CD4-positive, alpha-beta T cell treated with Interleukin-4 for 4 hours (primary cell): ENCODE measurements at places on chromosomes 6 and 20.

DNA sequence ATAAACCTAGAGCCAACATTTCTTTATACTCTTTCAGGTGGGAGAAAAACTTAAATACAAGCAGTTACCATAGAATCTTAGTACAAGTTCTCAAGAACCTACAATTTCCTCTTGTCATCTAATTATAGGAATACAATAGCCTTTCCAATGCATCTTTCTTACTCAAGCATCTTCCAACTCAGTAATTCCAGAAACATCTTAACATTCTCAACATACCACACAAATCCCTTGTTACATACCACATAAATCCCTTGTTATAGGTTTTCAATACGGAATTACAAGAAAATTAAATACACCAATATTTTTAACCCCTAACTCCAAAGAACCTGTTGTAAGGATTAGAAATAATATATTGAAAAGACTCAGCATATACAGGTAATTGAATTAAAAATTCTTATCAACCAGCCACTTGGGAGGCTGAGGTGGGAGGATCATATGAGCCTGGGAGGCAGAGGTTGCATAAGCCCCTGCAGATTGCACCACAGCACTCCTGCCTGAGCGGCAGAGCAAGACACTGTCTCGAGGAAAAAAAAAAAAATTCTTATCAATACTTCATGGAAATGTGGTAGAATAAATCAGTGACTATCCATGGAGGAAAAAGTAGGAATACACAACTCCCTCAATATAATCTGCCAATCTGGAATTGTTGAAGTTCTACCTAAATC is 127.5 kb upstream of the CCDC28A start:
- DNase-seq: no peak

GRCh38 chr6:23339268-23339667 is 769.9 kb downstream of the HDGFL1 start:
- DNase-seq: no peak

DNA sequence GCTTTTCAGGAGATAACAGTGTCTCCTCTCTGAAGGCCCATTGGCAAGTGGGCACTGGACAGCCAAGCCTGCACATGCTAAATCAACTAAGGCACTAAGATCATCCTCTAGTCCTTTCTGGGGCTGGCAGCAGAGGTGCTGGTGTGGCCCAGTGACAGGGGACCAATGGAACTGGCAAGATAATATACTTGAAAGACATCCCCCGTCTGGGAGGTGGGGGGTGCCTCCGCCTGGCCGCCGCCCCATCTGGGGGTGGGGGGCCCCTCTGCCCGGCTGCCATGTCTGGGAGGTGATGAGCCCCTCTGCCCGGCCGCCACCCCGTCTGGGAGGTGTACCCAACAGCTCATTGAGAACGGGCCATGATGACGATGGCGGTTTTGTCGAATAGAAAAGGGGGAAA is 223.3 kb downstream of the UNC5CL start:
- DNase-seq: no peak

- DNase-seq: no peak
Observed at GRCh38 chr6:81909162-81909561, 156.7 kb upstream of the TENT5A start.

DNA sequence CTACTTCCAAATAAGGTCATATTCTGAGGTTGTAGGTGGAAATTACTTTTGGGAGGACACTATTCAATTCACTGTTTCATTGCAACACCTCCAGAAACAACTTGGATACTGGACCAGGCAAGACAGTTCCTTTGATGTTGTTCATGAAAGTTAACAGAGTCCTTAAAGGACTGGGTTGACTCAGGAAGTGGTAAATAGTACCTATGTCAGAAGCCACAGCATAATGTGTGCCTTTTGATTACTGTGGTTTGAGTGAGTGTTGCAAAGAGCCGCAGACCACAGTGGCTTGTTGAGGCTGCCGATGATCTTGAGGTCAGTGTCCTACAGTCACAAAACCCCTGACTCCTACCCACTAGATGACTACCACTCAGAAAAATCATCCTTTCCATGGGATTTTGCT is 10.9 kb downstream of the IL20RA start:
- peak; percentile 68 for DNase-seq

DNA sequence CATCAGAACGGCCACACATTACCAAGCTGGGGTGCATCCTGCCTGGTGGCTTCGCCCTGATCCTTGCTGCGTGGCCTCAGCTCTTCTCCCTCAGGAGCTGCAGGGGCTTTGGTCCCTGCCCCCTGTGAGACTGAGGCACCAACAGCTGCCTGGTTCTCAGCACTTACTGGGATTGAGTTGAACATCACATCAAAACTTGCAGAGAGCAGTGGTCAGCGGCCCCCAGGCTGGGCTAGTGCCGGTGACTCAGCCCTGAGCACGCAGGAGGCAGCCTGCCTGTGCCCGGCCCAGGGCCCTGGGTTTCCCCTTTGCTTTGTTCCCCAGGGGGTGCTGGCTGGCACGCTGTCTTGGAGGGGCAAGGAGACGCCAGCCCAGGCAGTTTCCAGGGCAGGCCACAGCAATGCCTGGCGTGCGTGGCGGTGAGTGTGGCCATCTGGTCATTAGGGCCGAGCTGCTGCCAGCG is 63.3 kb downstream of the DLL1 start:
- no peak for DNase-seq

- DNase-seq: no peak
Observed at GRCh38 chr6:85458782-85459181, 8.9 kb downstream of the NT5E start.

DNA sequence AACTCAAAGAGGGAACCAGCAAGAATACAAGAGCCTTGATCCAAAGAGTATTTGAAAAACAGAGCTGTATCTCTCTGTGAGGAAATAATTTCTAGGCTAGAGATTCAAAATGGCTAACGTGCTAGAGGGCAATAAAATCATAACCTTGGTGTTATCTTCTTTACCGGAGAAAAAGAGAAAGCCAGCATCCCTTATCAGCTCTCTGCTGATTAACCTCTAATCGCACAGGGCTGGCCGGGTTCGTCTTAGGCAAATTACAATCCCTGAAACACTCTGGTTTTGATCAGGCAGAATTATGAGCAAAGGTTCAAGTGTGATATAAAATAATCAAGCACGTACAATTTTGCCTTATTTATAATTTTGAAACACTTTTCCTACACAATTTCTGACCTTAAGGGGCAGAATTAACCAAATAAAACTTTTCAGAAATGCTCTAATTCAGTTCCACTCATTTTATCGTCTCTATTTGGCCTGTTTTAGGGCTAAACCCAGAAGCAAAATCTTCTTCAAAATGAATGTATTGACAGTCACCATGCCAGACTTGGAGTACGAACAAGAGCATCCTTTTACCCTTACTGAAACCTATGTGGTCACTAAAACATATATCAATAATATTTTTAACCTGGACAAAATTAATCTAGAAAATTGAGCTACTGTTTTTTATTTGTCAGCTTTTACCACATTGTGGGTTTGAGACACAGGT is 13.7 kb downstream of the PSMB9 start:
- no peak for DNase-seq

DNA sequence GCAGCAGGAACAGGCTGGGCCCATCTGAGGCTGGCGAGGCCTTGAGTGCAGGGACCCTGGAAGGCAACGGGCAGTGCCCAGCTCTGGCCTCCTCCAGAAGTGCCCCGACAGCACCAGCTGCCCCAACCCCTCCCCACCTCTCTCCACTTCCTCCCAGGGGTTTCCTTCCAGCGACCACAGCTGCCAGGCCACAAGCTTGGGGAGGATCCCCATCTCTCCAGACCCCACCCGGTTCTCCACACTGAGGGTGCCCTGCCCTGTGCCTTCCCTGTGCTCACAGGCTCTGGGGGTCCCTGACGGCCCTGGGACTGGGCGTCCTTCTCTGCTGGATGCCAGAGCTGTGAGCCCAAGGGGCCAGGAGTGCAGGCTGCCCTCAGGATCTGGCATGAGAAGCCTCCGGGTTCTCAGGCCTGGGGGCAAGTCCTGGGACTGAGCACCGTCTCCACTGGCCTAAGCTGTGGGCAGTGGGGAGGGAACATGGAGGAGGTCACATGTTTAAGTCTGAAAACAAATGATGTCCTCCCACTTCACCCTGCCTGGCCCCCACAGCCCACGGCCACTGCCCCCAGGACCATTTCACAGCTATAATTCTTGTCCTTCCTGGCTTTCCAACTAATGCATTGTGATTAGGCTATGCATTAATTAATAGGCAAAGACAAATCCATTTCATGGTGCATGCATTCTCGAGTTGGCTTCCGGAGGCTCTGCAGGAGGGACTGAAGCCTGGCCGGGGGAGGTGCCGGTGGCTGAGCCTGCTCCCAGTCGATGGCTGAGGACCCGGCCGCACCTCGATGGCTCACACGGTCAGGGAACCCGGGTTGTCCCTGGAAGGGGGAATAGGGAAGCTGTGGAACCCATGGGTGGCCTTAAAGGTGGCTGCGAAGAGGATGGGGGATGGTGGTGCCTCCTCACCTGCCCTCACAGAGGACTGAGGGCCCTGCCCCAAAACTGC is 24.4 kb downstream of the BHLHE23 start:
- no peak for DNase-seq

DNA sequence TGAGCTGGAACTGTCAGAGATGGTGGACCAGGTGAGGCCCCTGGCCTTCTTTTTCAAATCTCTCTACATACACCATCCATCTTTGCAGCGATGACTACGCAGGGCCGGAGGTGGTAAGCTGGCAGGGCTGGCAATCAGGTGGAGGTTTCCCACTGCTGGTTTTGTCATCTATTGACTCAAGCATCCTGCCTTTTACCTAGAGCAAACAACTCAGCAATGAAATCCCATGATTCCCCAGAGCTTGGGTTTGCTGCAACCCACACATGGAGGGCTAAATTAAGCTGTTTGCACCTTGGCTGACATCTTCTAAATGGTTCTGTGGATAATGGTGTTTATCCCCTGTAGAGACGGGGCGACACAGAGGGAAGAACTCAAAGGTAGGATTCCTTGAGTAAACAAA is 170.2 kb downstream of the SCP2D1 start:
- DNase-seq: no peak

GRCh38 chr6:23228439-23229024 is 659.2 kb downstream of the HDGFL1 start:
- DNase-seq: no peak

DNA sequence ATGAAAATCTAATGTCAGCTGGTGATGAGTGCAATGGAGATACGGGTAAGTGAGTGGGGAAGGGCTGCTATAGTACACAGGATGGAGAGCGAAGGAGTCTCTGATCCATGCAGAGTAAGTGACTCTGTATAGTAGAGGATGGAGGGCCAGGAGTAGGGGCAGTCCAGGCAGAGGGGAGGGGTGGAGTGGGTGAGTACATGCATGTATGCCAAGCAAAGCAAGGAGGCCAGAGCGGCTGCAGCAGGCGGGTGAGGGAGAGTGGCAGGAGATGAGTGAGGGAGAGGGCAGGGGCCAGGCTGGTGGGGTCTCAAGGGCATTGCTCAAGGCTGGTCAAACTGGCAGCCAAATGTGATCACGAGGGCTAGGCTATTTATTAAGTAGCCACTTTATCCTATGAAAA is 94.0 kb downstream of the PREP start:
- DNase-seq: no peak

DNA sequence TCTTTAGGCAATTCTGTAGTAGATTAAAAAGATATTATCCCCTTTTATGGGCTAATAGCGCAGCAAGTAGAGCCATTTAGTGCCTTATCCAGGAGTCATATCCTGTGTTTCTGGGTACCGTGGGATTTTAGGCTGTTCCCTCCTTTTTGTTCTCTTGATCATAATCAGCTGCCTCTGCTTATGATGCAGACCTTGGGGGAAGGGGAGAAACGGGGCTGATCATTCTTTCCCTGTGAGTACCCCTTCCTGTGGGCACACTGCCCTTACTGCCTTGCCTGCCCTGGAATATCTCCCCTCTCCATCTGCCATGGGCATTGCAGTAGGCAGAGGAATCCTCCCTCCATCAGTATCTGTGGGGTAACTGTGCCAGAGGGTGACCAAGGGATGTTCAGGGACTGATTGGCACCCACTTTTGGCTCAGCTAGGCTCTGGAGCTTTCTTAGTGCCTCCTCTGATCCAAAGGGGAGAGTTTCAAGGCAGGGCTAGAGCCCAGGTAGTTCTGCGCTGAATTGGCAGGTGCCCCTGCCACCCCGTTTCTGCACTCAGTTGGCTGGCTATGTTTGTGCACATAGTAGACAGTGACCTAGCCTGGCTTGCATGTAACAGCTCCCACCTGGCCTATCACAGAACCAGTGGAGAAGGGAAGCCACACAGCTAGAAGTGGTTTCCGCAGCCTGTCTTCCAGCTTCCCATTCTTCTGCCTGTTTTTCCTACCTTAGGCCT is 103.3 kb downstream of the FIG4 start:
- no peak for DNase-seq

GRCh38 chr6:63683071-63683603 is 47.5 kb downstream of the PHF3 start:
- no peak for DNase-seq

DNA sequence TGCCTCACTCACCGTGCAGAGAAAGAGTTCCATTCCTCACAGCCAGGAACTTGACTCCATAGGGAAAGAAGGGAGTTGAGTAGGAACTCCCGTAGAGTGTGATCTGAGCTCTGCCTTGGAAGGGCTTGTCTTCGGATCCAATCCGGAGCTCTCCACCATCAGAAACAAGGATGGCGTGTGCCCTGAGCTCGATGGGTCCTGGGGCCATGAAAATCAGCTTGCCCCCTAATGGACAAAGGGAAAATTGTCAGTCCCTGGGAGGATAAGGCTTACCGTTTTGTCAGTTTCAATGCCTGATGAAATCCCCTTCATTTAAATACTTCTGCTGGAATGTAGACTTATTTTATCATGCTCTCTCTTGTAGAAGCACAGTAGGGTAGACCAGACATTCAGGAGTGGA is 153.3 kb downstream of the PKHD1 start:
- DNase-seq: no peak

DNA sequence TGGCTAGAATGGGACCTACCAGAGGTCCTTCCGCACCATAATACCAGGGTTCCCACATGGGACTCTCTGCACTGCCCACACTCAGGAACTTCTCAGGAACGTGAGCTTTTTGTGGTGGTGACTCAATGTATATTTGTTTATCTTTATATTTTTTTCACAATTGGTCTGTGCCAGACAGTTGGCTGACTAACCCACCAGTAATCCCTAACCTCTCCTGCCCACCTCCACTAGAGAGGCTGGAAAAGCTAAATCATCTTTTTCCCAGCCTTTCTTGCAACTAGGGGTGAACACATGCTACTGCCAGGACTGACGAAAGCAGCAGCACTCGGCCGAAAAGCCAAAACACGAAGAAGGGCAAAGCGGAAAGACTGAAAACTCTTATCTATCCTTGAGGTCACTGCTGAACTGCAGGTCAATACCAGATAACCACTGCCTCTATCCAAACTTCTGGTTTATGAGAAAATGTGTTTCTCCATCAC is 112.9 kb downstream of the TRERF1 start:
- no peak for DNase-seq
